ENCODE measurements at places on chromosomes 7 and 10.

- no peak for DNase-seq
These were observed 105.8 kb downstream of the THSD7A start for GRCh38 chr7:11726001-11726793.

- peak; percentile 81 for DNase-seq
These were observed at the start of gene YWHAG for GRCh38 chr7:76358481-76359110. YWHAG (minus strand) TSS chr7:76358991; CDS start chr7:76358808, 183 bp downstream.

GRCh38 chr10:104767745-104768144 lies 126.7 kb downstream of the SORCS3 start:
- DNase-seq, result no peak

DNA sequence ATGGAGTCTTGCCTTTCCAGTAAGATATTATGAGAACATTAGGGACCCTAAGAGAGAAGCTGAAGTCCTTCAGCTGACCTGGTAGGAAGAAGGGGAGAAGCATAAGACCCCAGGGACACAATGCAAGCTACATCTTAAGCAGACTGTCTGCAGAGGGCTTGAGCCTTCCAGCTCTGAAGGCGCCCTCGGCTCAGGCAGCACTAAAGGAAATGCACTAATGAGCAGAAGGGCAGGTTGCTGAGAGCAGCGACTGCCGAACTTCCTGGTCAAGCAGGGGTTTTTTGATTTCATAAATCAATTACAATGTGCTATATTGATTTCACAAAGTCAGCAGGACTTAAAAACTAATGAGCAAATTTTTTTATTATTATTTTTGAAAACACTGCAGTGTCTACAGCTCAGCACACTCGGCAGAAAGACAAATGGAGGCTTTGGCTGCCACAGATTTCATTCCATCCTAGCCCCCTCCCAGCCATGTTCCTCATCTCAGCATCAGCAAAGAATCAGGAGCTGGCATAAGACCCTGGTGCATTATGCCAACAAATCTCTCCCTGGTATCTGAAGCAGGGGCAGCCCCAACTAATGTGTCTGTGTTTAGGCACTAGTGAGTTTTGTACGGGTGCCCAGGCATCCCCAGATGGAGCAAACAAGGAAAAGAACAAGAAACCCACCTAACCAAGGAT lies 57.1 kb downstream of the LRRTM3 start:
- DNase-seq, result no peak

DNA sequence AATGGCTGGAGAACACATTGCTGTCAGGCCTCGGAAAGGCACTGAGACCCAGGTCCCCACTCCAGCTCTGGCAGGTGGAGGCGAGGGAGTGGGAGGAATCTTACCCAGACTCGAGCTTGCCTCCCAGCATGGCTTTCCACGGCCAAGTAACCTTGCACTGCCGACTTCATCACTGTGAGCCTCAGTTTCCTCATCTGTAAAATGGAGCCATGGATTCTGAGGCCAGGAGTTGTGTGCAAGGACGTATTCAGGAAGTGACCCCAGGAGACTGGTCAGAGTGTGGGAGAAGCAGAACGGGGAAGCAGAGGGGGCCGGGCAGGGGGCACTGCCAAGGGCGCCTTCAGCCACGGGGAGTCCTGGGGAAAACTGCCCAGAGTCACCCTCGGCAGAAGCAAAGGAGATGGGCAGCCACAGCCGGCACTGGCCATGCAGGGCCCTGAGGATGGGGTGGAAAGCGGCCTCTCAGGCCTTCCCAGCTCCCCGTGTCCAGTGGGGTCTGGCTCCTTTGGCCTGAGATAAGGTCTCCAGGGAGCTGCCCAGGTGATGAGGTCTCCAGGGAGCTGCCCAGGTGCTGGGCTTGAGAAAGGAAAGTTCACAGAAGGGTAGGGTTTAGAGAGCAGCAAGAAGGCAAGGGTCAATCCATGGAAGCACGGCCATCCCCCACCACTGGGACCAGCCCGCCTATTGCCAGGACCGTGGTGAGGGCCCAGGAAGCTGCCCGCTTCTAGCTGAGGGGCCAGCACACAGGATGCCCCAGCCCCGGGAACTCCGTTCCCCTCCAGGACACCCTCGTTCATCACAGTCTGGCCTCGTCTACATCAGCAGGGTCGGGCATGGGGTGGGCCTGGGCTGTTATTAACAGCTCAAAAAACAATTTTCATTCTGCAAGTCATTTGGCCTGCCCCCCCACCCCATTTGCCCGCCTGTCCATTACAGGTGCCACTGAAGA lies 34.3 kb upstream of the EN2 start:
- DNase-seq, result no peak

DNA sequence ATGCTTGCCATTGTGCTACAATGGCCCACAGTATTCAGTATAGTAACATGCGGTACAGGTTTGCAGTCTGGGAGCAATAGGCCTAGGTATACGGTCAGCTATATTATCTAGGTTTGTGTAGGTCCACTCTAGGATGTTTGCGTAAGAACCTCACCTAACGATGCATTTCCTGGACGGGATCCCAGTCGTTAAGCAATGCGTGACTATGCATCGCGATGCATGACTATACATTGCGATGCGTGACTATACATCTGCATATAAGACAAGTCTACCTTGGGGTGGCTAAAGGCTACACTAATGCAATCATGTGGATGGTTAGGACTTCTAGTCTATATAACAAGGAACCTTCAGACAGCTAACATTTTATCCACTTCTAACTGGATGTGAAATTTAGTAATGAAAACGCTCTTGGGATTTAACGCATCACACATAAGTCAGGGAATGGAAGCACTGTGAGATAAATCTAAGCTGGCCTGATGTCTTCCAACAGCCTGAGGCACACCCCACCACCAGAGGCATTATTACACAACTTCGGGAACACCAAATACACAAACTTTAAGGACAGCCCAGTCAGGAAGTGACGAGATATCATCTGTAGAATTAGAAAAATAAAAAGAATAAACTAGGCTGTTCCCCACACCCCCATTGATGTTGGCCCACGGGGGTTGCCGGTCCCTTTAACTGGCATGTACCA lies 9.2 kb downstream of the GNA12 start:
- DNase-seq, result no peak

DNA sequence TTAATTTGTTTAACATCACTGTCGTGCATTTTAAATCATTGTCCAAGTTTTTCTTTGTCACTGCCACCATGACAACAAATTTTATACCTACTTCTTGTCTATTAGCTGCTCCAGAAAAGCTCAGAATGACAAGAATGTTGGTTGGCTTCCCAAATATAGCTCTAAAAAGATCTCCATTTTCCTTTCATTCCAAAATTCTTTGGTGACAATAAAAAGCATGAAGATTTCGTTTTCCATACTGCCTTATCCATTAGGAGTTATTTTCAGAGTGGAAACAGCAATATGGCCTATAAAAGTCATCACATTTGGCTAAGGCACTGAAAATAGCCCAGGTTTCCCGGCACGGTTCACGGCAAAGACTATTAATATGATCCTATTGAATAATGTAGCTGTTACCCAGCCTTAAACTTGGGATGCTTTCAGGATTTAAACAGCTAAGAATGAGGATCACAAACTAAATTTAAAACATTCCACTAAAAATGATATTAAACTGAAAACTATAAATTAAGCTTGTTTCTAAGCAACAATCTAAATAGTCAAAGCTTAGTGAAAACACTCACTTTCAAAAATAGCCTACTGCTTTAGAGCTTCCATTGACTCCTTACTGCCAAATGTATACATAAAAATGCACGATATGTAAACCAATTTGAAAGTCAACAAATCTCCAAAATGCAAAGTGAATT lies 2.7 kb downstream of the CTTNBP2 start:
- no peak for DNase-seq

- no peak for DNase-seq
These were observed 150.0 kb downstream of the SGMS1 start for GRCh38 chr10:50473756-50474155.

- DNase-seq, result no peak
These were observed 2.8 kb downstream of the SMO start for GRCh38 chr7:129191272-129191671.

GRCh38 chr10:44788147-44789129 lies 122.7 kb upstream of the TMEM72 start:
- no peak for DNase-seq

DNA sequence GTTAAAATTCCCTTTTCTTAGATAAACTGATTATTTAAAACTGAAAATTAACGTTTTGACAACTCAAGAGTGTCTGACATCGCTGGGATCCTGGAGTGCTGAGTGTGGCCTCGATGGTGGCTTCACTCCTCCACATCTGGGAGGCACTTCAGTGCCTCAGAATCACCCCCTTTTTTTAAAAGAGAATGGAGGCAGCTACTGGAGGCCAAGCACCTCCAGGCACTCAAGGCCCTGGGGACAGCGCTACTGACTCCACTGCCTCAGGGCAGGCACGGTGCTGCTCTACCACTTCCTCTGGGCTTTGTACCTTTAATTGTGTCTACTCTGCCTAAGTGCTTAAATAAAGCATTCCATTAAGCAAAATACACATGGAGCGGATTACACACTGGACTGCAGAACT lies 27.2 kb upstream of the NCAPG2 start:
- DNase-seq, result no peak

GRCh38 chr10:83607959-83608745 lies 531.2 kb upstream of the GHITM start:
- no peak for DNase-seq

DNA sequence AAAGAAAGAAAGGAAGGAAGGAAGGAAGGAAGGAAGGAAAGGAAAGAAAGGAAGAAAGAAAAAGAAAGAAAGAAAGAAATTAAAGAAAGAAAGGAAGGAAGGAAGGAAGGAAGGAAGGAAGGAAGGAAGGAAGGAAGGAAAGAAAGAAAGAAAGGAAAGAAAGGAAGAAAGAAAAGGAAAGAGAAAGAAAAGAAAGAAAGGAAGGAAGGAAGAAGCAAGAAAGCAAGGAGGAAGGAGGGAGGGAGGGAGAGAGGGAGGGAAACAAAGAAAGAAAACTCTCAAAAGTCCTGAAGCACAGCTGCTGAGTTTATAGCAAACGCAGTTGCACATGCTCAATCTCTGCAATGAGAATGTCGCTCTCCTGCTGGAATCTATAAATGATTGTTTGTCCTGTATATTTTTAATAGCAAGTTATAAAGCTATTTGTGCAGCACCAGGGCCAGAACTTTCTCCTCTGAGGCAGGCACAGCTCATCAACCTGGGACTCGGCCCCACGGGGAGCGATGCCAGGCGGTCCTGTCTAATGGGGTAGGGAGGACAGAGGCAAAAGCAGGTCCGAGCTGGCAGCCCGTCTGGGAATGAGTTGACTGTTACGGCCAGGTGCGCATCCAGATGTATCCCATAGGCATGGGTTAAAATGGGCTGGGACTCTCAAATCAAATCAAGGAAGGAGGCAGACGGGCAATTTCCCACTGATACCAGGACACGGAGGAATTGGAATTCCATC lies 118.0 kb upstream of the PFKP start:
- no peak for DNase-seq

DNA sequence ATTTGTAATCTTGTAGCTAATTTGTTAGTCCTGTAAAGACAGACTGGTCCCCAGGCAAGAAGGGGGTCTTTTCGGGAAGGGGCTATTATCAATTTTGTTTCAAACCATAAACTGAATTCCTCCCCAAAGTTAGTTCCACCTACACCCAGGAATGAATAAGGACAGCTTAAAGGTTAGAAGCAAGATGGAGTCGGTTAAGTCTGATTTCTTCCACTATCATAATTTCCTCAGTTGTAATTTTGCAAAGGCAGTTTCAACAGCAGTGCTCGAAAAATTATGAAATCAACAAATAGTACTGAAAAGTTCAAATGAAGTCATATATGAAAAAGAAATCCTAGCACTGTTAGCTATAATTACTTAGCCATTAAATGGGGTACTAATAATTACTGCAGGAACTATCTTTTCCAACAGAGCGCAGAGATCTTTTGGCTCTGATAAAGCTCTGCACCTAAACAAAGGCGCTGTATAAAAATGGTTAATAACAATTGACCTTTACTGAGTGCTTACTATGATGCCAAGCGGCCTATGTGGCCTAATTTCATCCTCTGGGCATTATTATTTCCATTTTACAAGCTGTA lies 756 bp upstream of the SEC24C start:
- no peak for DNase-seq

- DNase-seq, result no peak
These were observed 578.2 kb downstream of the PARD3 start for GRCh38 chr10:34236931-34237330.

All from stimulated activated CD4-positive, alpha-beta T cell treated with anti-CD3 and anti-CD28 coated beads, Interleukin-4, amount 100 ng/mL, for 4 hours (primary cell).